ENCODE measurements at places on chromosomes 4 and X.

DNA sequence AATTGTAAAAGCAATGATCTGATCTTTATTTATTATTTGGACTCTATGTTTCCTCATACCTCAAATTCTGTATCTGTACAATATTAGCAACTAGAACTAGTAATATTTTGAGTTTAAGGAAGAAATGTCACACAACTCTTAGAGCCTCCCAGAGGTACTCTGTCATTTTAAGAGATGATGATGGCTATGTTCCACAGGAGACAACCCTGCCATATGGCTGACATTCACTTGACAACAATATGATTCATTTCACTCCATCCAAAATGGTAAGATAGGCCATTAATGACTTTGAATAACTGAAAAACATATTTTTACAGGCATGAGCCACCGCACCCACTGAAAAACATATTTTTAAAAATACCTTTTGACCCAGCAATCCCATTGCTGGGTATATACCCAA, 190.3 kb downstream of the MAML3 start:
- no peak for DNase-seq

DNA sequence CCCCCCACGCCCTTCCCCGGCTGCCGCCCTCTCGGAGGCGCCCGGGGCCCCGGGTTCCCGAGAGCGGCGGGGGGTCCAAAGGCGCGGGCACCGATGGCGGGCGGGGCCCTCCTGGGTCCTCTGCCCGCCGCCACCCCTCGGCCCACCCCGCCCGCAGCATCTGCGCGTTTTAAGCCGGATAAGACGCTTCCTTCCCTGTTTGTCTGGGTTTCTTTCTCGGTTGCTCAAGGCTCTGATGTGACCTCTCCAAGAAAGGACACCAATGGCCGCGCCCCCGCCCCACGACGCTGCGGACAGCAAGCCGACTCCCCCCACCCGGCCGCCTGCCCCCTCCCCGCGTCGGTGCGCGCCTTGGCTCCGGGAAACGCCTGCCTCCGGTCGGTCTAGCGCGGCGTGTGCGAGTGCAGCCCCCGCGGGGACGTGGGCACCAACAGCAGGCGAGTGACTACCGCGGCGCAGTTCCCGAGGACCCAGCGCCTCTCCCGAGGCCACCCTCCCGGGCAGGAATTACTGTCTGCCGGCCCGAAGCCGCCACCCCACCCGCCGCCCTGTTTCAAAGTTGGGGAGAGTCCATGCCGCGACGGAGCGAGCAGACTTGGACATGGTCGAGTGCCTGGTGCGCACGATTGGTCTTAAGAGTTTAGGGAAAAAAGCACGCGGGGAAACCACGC, 21.1 kb upstream of the HMX1 start:
- no peak for DNase-seq

DNA sequence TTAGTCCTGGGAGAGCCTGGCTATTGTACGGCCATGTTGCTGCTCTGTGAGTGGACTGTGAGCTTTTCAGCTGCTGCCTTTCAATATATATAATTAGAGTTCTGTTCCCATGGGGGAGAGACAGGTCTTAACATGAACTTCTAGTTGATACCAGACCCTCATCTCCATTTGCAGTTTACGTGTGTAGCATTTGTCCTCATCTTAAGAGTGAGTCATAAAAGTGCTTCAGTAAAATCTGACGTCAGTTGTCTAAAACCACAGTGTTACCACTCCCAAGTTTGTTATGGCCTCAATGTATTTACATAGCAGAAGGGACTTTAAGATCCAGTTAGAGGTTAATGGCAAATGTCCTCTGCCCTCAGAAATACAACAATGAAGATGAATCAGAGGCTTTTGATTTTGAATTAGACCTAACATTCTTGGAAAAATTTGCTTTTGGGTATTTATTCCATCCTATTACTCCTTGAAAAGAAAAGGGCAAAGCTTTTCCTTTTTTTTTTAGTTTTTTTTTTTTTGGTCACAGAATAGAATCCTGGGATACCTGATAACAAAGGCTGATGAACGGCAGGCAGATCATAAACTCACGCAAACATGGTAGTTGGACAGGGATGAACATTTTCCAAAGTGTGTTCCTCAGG, 38.6 kb downstream of the PHOX2B start:
- no peak for DNase-seq

GRCh38 chr4:8585721-8586212, 5.6 kb downstream of the GPR78 start:
- DNase-seq: no peak

DNA sequence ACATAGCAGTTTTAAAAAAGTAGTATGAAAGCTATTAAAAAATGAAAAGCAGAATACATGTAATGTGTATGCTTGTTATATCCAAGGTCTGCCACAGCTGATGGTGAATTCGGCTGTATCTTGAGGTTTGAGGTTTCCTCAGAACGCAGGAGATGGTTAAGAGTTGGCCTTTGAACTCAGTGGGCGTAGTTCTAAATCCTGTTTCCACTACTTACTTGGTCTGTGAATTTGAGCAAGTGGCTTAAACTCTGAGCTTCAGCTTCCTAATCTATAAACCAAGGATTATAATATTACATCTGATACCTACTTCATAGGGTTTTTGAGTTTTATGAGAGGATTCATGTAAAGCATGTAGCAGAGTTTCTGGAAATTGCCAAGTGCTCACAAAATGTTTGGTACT, 125.2 kb downstream of the STIM2 start:
- no peak for DNase-seq

- no peak for DNase-seq
Observed at GRCh38 chr4:116070283-116070682, 956.9 kb upstream of the NDST4 start.

DNA sequence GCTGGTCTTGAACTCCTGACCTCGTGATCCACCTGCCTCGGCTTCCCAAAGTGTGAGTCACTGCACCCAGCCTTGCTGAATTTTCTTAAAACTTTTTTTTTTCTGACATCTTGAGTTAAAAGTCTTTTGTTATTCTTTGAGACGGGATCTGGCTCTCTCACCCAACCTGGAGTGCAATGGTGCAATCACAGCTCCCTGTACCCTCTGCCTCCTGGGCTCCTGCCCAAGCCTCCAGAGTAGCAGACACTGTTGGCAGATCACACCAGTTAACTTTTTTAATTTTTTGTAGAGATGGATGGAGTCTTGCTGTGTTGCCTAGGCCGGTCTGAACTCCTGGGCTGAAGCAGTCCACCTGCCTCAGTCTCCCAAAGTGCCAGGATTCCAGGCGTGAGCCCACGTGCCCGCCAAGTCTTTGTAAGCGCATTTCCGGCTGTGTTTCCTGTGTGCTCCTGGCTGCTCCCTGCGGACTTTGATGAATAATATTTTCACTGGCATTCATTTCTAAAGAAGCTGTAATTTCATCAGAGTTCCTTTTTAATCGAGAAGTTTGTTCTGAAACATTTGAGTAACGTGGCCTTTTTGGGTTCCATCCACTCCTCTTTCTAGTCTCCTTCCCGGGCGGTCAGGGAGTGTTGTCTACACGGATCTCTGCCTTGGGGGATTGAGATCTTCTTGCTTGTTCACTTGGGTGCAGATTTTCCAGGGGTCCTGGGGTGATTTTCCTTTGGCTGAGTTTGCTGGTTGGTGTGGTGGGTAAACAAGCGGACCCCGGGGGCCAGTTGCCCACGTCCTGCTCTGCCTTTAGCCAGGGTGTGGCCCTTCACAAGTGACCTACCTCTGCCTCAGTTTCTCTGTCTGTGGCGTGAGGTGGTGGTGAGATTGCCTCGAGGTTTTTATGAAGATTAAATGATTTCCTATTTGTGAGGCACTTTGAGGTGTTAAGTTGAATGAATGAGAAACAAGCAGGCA, 44.4 kb downstream of the PCGF3 start:
- no peak for DNase-seq

- no peak for DNase-seq
Observed at GRCh38 chrX:24619647-24620046, 27.5 kb downstream of the PCYT1B start.

DNA sequence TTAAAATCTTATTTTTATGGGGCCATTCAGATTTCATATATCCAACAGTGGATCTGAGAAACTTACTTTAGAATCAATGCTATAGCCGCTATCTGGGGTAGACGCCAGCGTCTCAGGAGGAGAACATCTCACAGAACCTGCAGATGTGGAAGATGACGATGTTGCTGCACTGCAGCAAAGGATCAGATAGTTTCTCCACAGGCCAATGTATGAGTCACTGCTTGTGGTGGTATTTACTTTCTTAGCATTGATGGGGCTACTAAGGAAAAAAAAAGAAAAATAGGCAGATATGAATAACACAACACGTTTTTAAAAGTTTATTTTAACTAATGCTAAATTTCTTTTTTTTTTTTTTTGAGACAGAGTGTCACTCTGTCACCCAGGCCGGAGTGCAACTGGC, 85.9 kb downstream of the ZAR1 start:
- no peak for DNase-seq

- DNase-seq: no peak
Observed at GRCh38 chr4:123477711-123478209, 81.2 kb downstream of the SPRY1 start.

DNA sequence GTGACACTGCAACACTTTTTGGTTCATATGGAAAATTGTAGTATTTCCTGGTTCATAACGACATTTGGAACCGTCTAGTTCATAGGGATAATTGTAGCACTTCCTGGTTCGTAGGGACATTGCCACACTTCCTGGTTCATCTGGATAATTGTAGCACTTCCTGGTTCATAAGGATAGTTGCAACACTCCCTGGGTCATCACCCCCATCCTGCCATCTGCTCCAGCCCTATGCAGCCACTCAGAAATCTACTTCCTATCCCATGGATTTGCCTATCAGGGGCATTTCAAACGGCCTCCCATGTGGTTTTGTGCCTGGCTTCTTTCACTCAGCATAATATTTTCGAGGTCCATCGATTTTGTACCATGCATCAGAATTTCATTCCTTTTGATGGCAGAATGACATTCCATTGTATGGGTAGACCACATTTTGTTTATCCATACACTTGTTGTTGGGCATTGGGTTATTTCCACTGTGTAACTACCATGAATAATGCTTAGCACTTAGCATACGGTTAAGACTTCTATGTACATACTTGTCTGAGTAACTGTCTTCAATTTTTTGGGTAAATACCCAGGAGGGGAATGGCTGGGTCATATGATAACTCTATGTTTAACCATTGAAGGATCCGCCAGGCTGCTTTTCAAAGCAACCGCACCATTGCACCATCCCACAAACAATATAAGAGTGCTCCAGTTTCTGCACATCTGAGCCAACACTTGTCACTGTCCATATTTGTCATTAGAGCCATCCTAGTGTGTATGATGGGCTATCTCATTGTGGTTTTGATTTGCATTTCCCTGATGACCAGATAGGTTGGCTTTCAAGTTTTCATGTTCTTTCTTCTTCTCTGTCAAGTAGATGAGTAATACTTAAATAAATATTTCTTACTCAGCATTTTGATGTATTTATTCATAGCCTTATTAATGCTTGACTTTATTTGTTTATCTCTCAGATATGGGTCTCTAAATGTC, 58.3 kb upstream of the CD99 start:
- no peak for DNase-seq

DNA sequence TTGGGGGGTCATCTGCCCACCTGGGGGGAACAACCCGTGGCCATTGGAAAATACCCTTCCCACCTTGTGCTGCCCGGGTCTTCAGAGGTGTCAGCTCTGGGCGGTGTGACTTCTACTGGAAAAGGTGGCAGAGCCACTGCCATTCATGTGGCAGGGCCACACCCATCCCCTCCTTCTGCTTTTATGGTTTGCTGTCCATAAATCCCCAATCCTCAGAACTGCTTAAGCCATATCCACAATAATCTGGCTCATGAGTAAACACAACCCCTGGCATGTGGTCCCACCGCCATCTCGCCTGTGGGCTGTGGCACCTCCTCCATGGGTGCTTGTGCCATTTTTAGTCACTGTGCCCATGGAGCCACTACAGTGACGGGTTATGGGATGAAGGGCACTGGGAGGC, 20.6 kb downstream of the SORCS2 start:
- DNase-seq: no peak

DNA sequence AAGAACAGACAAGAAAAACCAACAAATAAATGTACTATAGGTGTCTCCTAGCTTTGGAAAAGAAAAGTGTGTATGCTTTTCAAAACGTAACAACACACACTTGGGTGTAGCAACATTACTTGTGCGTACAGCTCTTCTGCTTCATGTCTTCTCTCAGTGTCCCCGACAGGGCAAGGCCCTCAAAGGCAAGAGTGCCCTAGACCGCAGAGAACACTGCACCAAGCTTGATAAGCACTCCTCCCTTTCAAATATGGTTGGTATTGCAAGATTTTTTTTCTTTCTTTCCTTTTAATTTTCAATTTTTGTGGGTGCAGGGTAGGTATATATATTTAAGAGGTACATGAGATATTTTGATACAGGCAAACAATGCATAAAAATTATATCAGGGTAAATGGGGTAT, 106.8 kb downstream of the EIF4E start:
- DNase-seq: no peak

DNA sequence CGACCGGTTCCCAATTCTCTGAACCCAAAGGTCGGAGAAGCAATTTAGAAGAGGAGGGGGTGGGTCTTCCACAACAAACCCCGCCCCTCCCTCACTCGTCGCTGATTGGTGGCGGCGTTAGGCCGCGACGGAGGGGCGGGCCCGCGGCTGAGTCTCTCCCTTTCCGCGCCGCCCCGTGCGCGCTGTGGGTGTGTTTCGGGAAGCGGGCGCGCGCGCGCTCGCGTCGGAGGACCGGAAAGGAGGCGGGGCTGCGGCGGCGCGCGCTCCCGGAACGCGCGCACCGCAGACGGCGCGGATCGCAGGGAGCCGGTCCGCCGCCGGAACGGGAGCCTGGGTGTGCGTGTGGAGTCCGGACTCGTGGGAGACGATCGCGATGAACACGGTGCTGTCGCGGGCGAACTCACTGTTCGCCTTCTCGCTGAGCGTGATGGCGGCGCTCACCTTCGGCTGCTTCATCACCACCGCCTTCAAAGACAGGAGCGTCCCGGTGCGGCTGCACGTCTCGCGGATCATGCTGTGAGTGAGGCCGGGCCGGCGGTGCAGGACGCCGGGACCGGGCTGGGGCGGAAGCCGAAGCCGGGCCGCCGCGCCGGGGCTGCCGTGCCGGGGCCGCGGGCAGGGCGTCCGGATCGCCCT, at the start of gene SPCS3:
SPCS3 (plus strand) TSS at position 263 of the 636 bp plus-strand sequence; CDS start at position 374, 111 bp downstream.
- DNase-seq: peak; percentile 60

DNA sequence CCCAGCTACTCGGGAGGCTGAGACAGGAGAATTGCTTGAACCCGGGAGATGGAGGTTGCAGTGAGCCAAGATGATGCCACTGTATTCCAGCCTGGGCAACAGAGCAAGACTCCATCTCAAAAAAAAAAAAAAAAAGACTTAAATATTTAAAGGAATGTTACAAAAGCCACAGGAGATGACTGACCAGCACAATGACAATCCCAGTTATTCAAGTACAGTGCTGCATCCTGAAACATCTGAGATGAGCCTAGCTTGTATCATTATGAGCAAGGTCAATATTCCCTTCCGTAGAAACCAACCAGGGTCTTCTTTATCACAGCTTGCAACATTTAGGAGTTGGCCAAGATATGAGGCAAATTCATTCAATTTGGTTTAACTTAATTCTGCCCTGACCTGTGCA, 38.6 kb downstream of the LNX1 start:
- DNase-seq: no peak

GRCh38 chr4:149645790-149646189, 169.9 kb downstream of the IQCM start:
- no peak for DNase-seq
